K562 (cell line): ENCODE measurements at places on chromosomes 4 and X. TPM values are rescaled to one million over a fixed set of nuclear protein-coding genes. Genes with fewer than 3 reads are reported as not detected.

GRCh38 chr4:139229534-139230039 lies 50.4 kb downstream of the MGARP start:
- H3K4me1 ChIP-seq, result peaks cover 2% of the 10 kb centered on the region; the same call in 1 of the 3 replicates
- H3K4me3 ChIP-seq, result no peak overlapping the region
- no peaks in the 10 kb centered on the region for H3K36me3 ChIP-seq
- H3K27ac ChIP-seq, result no peak overlapping the region
- no peaks in the 10 kb centered on the region for H3K27me3 ChIP-seq
- peak; percentile 61 for DNase-seq

ADGRG4 gene
- not detected in 2 replicates for total RNA-seq

PPP4R3C gene
- not detected in 2 replicates for total RNA-seq

GLRA2 gene
- total RNA-seq, result not detected in 2 replicates

- H3K36me3 ChIP-seq, result no peaks in the 10 kb centered on the region
- H3K4me3 ChIP-seq, result no peak overlapping the region
- H3K27me3 ChIP-seq, result no peaks in the 10 kb centered on the region
These were observed 141.4 kb downstream of the PPP3CA start for GRCh38 chr4:101205916-101206315.

- no peak overlapping the region for H3K4me3 ChIP-seq
- H3K27me3 ChIP-seq, result no peaks in the 10 kb centered on the region
- DNase-seq, result no peak
- no peaks in the 10 kb centered on the region for H3K36me3 ChIP-seq
These were observed 23.4 kb downstream of the PNMA6E start for GRCh38 chrX:153377727-153378126.

TLR3 gene
- total RNA-seq, result not detected in 2 replicates

DNA sequence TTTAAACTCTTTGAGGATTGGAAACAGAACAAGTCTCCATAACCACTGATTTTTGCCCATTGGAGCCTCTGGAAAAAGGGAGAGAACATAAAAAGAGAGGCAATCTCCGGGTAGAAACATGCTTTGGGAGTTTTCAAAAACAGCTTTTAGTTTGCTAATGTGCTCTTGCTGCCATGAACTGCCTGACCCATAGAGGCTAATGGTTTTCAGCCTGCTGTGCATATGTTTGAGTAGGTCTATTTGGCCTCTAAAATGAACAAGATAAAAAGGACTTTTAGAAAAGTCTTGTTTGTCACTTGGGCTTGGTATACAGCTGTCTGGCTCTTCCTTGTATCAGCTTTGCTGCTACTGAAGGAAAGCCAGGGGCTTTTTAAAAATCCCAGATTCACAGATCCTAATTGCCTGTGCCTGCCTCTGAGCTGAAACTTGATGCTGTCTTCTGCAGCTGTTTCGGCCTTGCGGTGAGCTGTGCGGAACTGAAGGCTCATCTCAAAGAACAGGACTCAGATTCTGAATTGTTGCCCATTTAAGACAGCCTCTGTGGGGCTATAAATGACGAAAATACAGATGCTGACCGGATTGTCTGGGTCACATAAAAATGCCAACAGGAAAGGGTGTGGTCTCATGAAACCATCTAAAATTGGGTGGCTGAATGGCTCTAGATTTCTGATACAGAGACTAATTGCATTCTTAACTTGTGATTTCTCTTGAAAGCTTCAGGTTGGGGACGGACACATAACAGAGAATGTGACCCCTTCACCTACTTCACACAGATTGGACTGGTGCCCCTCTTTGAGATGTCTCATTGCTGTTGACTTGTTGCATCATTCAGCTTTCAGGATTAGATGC lies 18.4 kb upstream of the ZNF41 start:
- H3K4me1 ChIP-seq, result no peaks in the 10 kb centered on the region
- H3K36me3 ChIP-seq, result no peaks in the 10 kb centered on the region
- no peak overlapping the region for H3K27ac ChIP-seq
- H3K27me3 ChIP-seq, result no peaks in the 10 kb centered on the region; the same call in 1 of the 3 replicates

NBDY gene
- total RNA-seq, result 11.4 and 11.9 TPM in 2 replicates

GRCh38 chr4:18695733-18696527 lies 674.4 kb upstream of the LCORL start:
- H3K27me3 ChIP-seq, result no peaks in the 10 kb centered on the region

DNA sequence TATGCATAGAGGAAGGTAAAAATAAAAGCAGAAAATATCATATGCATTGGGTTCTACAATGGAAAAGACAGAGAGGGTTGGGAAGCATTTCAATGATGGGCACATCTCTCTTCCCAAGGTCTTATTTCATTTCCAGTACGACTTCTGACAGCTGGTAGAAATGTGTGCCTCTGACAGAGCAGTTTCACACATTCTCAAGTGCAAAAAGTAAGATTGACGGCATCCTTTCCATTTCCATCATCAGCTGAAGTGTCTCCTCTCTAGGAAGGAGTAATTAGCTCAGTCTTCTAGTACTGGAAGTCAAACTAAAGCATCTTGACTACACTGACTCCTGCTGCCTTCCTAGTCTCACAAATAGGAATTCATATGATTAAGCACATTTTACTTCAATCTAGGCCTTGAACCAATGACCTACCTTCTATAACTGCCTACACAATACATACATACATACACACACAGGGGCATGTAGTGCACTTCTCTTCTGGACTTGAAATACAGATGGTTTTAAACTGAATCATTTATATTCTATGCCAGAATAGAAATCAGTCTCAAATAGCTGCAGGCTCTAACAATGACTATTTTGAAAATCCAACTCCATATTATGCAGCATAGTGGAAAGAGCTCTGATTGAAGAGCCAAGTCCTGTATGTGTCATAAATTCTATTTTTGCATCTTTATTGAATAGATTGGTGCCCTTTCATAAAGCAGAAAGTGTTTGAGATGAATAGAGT lies 473.4 kb downstream of the INPP4B start:
- no peak for DNase-seq
- no peaks in the 10 kb centered on the region for H3K27me3 ChIP-seq
- no peaks in the 10 kb centered on the region for H3K4me1 ChIP-seq
- H3K4me3 ChIP-seq, result no peak overlapping the region

CXXC4 gene
- total RNA-seq, result not detected in 2 replicates

ADH1A gene
- not detected in 2 replicates for total RNA-seq

GRCh38 chrX:41963348-41963747 lies 40.0 kb upstream of the CASK start:
- no peaks in the 10 kb centered on the region for H3K27me3 ChIP-seq
- no peak for DNase-seq
- H3K27ac ChIP-seq, result no peak overlapping the region
- H3K36me3 ChIP-seq, result no peaks in the 10 kb centered on the region
- H3K4me3 ChIP-seq, result no peak overlapping the region

DNA sequence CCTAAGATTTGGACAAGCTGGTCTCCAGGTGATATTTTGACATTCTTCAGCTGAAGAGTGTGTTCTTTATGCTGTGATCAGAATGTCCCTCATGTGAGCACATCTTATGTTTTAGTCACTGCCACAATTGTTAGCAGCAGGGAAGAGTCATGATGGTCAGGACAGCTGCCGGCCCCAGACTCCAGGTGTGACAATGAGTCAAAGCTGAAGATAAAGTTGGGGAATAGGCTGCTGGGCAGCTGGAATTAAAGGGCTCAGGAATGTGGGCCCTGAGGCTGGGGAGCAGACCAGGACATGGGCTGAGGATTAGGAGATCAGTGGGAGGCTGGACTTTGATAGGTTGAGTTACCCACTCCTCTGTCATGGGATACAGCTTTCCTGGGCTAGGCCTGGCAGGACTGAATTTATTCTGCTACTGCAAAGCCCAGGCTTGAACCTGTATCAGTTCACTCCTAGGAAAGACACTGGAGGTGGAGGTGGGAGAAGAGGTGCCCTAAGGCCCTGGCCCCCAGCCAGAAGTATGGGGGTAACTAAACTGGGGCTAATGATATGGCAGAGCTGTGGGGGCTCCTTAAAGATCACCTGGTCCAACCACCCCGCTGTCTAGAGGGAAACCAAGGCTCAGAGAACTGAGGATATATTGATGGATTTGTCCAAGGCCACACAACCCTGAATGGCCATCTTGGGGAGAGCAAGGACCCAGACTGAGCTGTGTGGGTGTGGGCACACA lies 119.5 kb downstream of the PJA1 start:
- DNase-seq, result no peak
- no peaks in the 10 kb centered on the region for H3K27me3 ChIP-seq
- H3K36me3 ChIP-seq, result no peaks in the 10 kb centered on the region
- no peak overlapping the region for H3K4me3 ChIP-seq
- no peak overlapping the region for H3K27ac ChIP-seq
- H3K4me1 ChIP-seq, result no peaks in the 10 kb centered on the region

GRCh38 chr4:118836301-118837120 lies 585 bp upstream of the SEC24D start:
- H3K27ac ChIP-seq, result peak overlapping the region; percentile 67

DNA sequence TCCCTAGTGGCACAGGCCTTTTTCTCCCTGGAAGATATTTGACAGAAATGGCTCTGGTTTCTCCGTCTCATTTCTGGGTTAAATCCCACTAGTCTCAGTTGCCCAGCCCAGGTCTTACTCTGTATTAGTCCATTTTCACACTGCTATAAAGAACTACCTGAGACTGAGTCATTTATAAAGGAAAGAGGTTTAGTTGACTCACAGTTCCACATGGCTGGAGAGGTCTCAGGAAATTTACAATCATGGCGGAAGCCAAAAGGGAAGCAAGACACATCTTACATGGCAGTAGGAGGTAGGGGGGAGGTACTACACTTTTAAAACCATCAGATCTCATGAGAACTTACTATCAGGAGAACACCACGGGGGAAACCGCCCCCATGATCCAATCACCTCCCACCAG lies 81.9 kb downstream of the FHDC1 start:
- H3K27me3 ChIP-seq, result no peaks in the 10 kb centered on the region; the same call in 2 of the 3 replicates
- no peaks in the 10 kb centered on the region for H3K36me3 ChIP-seq
- H3K27ac ChIP-seq, result no peak overlapping the region
- DNase-seq, result no peak
- no peaks in the 10 kb centered on the region for H3K4me1 ChIP-seq
- no peak overlapping the region for H3K4me3 ChIP-seq

MPP1 gene
- total RNA-seq, result 290 and 305 TPM in 2 replicates

DNA sequence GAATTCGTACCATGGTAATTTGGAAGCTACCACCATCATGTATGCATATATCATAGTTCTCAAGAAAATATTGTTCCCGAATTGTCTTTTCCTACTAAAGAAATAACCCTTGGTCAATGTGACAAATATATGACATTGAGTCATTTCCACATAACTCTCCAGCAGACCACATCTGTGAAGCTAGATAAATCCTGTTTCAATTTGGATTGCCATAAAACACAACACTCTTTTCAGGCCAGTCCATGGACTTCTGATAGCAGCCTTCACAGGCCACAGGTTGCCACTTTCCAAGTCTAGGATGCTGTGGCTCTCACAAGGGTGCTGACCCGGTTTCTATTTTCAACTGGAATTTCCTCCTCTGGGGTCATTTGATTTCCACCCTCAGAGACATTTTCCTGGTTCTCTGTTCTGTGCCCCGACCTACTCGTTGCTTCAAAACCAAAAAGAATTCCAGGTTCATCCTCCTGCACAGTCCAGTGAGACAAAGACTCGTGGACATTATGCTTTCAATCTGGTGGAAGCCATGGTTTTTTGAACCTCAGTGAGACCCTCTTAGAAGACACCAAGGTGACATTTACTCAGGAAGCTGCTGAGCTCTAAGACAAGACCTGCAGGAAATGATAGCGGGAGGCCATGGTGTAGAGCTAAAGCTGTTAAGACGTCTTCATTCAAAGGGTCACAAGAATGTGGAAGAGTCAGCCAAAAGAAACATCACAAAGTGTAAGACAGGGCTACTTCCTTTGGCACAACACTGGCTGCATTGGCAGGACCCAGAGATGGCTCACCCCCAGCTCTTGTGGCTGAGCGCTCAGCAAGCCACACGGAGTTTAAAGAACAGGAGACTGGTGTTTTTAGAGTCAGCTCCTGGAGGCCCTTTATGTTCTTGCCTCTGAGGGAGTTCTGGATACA lies 119.8 kb downstream of the AMELX start:
- H3K4me1 ChIP-seq, result peaks cover 11% of the 10 kb centered on the region
- H3K27ac ChIP-seq, result peak overlapping the region; percentile 87
- peaks cover 37% of the 10 kb centered on the region for H3K36me3 ChIP-seq
- DNase-seq, result peak; percentile 73

ASB5 gene
- total RNA-seq, result not detected in 2 replicates

GRCh38 chr4:105068516-105068915 lies 78.2 kb upstream of the TET2 start:
- no peaks in the 10 kb centered on the region for H3K27me3 ChIP-seq
- no peak overlapping the region for H3K27ac ChIP-seq
- H3K4me1 ChIP-seq, result no peaks in the 10 kb centered on the region

DNA sequence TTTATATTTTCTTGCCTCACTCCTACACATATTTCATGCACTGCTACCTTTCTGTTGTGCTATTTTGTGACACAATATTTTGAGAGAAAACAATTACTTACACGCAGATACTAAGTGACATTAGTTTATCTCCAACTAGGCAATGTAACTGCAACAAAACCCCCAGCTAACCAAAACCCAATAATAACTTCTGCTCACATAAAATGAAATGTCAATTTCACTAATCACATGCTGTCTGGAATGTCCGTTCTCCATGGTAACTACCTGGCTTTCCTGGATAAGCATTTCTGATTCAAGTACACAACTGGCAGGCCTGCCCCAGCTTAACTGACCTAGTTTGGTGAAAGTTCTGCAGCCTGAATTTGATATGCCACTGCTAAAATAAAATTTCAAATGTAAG lies 313.5 kb downstream of the TMA16 start:
- no peaks in the 10 kb centered on the region for H3K4me1 ChIP-seq
- H3K27me3 ChIP-seq, result no peaks in the 10 kb centered on the region
- no peaks in the 10 kb centered on the region for H3K36me3 ChIP-seq
- no peak for DNase-seq
- H3K27ac ChIP-seq, result no peak overlapping the region
- no peak overlapping the region for H3K4me3 ChIP-seq

MAML3 gene
- 0.55 and 0.58 TPM in 2 replicates for total RNA-seq

GRCh38 chrX:63761639-63762038 lies 23.4 kb downstream of the ARHGEF9 start:
- no peak for DNase-seq
- no peaks in the 10 kb centered on the region for H3K36me3 ChIP-seq
- no peaks in the 10 kb centered on the region for H3K4me1 ChIP-seq
- H3K27ac ChIP-seq, result no peak overlapping the region

DNA sequence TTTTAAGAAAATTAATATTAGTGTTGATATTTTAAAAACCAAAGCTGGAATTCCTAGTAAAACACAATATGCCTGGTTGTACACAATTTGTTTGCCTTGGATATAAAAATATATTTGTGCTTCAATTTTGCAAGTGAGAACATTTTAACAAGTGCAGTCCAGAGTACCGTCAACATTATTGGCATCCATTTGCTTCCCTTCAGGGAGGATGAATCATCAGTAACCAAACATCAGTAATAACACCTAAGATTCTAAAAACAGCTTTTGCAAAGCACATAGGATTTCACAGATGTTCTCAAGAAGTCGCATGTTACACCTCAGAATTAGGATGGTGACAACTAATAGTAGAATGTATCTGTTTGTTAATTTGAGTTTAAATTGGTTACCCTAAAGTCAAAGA lies 262.6 kb upstream of the BMP3 start:
- H3K36me3 ChIP-seq, result no peaks in the 10 kb centered on the region
- no peak overlapping the region for H3K27ac ChIP-seq
- H3K4me1 ChIP-seq, result no peaks in the 10 kb centered on the region
- no peaks in the 10 kb centered on the region for H3K27me3 ChIP-seq

- H3K27ac ChIP-seq, result no peak overlapping the region
- DNase-seq, result no peak
- no peak overlapping the region for H3K4me3 ChIP-seq
- H3K4me1 ChIP-seq, result no peaks in the 10 kb centered on the region
- no peaks in the 10 kb centered on the region for H3K27me3 ChIP-seq
These were observed 208.1 kb downstream of the FBXW7 start for GRCh38 chr4:152327606-152328453.
